Urothelium cell line (cell line): ENCODE measurements at places on chromosomes 5 and 9.

DNA sequence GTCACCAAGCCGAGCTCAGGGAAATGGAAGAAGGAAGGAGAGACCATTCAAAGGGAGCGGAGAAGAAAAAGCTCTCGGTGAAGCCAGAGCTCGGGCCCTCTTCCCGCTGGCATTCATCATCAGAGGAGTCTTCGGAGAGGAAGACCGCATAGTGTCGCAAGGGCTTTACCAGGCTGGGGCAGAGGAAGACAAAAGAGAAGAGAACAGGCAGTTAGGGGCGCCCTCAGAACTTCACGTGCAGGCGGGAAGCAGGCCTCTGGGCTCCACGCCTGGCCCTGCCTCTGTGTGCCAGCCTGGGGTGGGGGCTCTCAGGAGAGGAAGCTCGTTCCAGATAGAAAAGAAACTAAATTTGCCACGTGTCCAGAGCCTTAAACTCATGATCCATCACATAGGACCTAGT is 31.7 kb downstream of the CRB2 start:
- no peak for DNase-seq

GRCh38 chr5:135426102-135427082 is 20.8 kb downstream of the DCANP1 start:
- no peak for DNase-seq

DNA sequence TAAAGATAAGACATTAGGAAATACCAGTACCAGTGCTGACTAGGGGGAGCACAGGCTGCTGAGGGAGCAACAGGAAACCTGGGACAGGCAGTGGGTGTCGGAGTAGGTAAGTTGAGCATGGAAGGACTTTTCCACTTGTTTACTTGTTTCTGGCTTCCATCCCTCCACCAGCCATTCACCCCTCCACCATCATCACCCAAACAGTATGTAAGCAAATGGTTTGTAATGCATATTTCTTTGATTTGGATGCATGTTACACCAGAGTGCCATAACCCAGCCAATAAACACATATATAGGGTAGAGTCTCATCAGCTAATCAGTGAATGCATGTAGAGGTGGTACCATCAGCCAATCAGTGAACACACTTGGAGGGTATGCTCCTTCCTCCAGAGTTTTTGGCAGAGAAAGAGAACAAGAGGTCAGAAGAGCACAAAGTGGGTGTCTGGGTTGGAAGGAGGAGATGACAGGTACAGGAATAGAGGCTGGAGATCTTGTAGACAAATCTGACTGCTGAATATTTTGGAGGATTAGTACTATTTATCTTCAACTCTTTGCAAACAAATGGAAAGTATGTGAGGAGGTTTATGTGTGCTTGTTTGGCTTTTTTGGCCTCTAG is 37.7 kb upstream of the PDE8B start:
- no peak for DNase-seq

DNA sequence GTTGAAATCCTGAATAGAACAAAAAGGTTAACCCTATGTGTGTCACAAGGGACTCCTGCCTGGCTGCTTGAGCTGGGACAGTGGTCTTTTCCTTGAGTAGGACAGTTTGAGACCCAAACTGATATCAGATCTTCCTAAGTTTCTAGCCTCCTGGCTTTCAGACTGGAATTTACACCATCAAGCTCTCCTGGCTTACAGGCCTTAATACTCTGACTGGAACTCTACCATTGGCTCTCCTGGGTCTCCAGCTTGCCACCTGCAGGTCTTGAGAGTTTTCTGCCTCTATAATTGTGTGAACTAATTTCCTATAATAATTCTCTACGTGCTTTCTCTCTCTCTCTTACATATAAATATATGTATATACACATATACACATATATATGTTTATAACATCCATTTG is 112.5 kb downstream of the PRR16 start:
- no peak for DNase-seq

DNA sequence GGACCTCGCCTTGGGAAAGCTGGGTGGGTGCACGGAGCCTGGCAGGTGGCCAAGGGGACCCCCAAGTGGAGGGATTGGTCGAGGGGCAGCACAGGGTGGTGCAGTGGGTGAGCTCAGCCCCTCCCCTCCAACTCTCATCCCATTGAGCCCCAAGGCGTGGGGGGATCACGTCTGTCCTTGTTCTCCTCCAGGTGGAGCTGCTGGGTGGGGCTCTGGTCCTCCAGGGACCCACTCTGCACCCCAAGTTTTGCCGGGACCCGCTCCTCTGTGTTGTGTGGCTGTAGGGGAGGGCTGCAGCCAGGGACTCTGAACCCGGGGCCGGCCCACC is 3.6 kb upstream of the FUT7 start:
- DNase-seq = no peak

DNA sequence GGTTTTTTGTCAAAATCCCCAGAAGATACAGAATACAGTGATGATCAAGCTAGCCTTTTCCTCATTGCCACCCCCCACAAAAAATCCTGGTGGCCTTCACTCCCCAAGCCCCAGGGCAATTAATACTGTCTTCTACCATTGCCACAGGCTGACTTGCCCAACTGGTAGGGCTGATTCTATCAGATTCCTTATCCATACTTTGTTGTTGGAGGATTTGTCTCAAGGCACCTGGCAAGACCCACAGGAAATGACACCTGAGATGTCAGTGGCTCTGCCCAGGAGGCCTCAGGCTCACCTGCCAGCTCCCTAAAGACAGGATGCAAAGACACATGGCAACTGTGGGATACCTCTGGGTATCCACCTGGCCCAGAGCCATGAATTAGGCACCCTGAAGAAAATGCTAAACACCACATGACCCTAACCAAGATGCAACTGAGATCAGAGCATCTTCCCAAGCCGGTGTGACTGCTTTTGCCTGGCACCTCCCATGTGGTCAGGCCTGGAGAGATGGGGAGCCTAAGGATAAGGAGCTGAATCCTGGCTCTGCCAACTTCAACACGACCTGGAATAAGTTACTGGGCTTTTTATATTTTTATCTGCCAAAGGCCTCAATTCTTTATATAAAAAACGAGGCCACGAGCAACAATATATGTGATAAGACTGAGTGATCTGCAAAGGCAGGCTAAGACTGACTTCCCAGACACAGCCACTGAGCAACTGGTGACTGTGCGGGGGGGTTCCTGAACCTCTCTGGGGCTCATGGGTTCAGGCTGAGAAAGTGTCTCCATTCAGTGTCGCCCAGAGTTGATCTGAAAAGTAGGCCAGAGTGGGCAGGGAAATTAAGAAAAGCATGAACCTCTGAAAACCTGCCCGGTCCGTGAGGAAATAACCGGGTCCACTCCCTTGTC is 944 bp downstream of the ATOX1 start:
- no peak for DNase-seq

DNA sequence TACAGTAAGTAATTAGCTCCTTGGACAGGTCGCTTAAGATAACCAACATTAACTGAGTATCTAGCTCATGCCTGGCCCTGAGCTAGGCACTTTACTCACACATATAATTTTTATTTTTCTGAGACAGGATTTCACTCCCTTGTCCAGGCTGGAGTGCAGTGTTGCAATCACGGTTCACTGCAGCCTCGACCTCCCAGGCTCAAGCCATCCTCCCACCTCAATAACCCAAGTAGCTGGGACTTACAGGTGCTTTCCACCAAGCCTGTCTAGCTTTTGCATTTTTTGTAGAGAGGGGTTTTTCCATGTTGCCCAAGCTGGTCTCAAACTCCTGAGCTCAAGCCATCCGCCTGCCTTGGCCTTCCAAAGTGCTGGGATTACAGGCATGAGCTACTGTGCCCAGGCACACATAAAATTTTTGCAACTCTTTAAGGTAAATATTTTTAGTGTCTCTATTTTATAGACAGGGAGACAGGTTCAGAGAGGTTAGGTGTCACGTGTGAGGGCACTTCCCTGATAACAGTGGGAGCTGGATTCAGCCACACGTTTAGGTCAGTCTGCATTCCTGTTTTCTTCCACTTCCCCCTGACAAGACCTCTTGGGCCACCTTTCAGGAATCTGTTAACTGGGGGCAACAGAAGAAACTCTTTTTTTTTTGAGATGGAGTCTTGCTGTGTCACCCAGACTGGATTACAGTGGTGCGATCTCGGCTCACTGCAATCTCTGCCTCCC is 18.2 kb downstream of the HBEGF start:
- no peak for DNase-seq

- no peak for DNase-seq
Measured at GRCh38 chr5:111153945-111154344, 61.8 kb downstream of the WDR36 start.

GRCh38 chr5:140398379-140398811 is 3.2 kb upstream of the ANKHD1 start:
- DNase-seq = no peak

GRCh38 chr5:39352951-39353350 is 11.3 kb downstream of the C9 start:
- no peak for DNase-seq

DNA sequence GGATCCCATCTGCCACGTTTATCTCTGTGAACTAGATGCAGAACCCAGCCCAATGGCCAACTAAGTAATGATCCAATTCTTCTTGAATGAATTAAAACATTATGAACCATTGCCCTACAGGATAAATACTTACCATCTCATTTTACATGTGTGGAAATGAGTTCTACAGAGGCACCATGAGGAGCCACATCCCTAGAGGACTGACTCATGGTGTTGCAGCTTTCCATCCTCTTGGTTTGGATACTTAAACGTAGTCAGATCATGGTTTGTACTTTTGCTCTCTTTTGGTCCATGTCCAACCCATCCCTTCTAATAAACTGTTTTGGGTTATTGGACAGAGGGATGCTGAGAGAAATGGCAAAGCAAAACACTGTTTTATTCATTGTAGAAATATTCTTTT is 484.8 kb downstream of the EBF1 start:
- no peak for DNase-seq
